ENCODE measurements at places on chromosomes 16 and 17.
A peak's percentile ranks its signal among the peaks of the same experiment; 100 is the strongest.

- DNase-seq: peak; percentile 40
These were observed 5.2 kb upstream of the RAI1 start for GRCh38 chr17:17675925-17676534.

GRCh38 chr16:75550211-75550662, 5.8 kb downstream of the TMEM231 start:
- DNase-seq: peak; percentile 38

DNA sequence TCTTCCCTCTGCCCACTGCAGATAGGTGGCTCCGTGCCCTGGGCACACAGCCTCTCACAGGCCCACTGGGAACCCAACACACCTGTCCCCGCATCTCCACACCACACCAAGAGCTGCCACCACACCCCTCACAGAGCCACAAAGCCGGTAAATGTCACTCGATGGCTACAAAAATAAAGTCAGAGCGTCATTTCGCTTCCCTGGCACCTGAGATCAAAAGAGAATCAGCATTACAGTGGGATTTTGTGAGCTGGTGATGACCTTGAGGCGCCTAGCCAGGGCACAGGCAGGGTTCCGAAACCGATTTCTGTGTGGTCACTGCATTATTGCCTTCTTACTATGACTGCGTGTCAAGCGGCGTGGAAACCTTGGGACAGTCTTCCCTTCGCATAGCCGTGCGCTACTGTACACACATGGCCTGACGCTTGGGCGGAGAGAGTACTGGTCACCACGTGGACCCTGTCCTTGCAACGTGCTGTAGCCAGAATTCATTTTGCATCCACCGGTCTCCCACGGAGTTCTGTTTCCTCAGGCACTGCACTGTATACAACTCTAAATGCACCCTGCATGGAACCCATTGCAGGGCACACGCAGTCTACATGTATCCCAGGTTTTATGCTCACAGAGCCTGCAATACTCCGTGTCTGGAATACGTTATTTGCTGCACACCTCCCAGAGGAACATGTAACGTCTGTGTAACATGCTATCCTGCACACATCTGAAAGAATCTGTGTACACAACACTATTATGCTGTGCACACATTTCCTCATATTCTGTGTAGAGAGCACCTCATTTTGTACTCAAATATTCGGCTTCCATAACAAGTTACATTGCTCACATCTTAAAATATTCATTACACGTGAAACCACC, 5.8 kb upstream of the FOXF1 start:
- no peak for DNase-seq

GRCh38 chr16:74046524-74046923, 250.1 kb upstream of the PSMD7 start:
- no peak for DNase-seq

GRCh38 chr17:77857613-77858012, 100.9 kb upstream of the TNRC6C start:
- DNase-seq: no peak

DNA sequence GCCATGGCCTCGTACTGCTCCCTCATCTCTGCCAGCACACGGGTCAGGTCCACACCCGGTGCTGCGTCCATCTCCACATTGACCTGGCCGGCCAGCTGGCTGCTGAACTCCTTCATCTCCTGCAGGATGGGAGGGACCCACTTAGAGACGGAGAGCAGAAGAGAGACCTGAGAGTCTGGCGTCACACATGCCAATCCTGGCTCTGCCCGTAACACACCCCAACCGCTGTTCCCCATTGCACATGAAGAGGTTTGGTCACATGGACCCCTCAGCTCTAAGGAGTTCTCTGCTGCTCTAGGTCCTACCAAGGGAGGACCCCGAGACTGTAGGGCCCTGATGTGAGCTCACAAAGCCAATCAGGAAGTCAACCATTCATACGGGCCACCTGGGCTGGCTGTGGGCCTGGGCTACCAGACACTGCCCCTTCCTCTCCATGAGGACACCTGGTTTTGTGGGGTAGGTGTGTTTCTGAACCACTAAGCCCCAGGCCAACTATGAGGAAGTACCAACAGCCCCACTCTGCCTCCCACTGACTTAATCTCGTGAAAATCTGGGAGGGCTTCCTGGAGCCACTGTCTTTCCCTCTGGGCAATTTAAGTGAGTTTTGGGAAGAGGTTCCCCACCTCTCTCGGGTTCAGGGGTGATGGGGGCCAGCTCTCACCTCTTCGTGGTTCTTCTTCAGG, 2.4 kb downstream of the KRT15 start:
- no peak for DNase-seq

GRCh38 chr16:27822996-27823395, 240.5 kb downstream of the GSG1L start:
- DNase-seq: no peak

GRCh38 chr17:78415821-78416711, 37.6 kb downstream of the PGS1 start:
- DNase-seq: no peak

DNA sequence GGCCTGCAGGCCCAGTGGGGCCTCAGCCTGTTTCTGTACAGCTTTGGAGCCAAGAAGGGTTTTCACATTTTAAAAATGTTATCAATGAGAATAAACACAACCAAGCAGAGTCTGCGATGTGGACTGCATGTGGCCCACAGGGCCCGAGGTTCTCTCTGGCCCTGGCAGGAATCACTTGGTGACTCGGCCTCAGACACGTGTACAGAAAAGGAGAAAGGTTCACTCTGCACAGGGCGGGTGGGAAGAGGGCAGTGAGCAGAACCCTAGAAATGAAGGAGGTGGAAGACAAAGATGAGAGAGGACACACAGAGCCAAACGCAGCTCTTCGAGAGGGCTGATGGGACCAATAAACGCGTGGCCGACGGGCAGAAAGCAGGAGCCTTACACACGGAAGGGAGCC, 11.6 kb upstream of the ZNF750 start:
- no peak for DNase-seq

DNA sequence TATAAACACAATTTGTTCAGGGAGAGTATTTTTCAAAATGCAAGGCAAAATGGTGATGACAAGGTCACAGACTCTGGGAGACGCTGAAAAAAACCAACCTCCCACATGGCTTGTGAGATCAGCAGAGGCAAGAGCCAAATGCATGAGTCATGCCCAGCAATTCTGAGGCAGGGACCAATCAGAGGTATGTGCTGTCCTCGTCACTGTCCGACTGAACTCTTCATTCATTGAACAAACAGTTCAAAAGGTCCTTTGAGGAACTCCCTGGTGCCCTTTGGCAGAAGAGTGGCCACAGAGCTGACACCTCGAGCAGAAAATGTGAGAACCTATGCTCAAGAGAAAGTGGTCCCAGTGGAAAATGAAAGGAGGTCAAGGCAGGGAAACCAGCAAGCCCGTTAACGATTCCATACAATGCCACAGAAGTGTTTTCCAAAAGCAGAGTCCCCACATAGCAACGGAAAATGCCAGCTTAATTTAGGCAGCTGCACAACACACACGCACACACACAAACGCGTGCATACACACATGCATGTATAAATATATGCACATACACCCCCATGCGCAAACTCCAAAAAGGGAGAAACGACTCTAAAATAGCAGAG, 50.9 kb downstream of the CDH11 start:
- no peak for DNase-seq

DNA sequence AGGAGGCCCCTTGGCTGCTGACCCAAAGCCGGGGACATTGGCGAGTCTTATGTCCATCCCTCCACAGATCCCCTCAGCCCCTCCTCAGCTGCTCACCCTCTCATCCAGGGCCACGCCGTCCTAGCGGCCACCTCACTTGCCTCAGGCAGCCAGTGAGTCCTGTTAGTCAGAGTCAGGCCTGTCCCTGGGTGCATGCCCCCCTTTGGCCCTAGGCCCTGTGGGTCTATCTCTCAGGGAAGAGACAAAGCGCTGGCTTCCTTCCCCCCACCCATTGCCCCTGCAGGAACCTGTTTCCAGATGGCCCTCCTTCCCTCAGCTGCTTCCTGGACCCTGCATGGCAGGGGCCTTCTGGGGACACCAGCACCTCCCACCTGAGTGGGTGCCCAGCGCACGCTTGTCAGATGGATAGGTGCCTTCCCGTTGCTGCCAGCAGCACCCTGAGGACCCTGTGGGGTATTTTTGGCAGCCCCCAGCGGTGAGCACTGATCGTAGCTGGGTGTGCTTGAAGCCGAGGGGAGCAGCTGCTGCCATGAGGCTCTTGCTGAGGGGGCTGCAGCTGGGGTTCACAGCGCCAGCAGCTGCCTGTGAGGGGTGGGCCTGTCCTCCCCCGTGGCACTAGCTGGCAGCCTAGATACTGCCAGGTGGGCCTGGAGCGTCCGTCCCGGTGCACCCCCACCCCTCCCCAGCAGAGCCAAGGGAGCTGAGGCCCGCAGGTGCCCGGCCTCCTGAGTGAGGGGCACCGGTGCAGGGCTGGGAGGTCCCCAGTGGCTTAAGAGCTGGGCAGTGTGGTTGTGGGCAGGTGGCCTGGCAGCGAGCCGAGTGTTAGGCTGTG, 8.4 kb downstream of the DBNDD1 start:
- DNase-seq: no peak

GRCh38 chr16:28090646-28091377, 27.3 kb upstream of the GSG1L start:
- DNase-seq: no peak

GRCh38 chr17:44002141-44002848, 2.1 kb upstream of the NAGS start:
- no peak for DNase-seq

- no peak for DNase-seq
These were observed 78.0 kb downstream of the MYO1D start for GRCh38 chr17:32798938-32799337.

DNA sequence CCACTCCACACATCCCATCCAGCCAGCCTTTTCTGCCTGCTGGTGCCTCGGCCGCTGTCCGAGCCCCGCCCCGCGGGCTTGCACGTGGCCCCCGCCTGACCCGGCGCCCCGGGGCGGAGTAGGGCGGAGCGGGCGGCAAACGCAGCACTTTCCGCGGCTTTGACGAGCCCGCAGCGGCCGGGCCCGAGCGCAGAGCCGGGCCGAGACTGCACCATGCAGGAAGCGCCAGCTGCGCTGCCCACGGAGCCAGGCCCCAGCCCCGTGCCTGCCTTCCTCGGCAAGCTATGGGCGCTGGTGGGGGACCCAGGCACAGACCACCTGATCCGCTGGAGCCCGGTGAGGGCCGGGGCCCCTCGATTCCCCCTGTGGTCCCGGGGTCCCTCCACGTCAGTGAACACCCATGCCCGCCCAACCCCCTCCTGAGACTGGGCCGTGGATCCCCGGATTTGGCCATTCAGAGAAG, at the start of gene HSF4:
Gene HSF4, plus strand, starts transcription at position 147 of the 463 bp plus-strand sequence. Its CDS starts 67 bp downstream, at position 214.
- DNase-seq: no peak

DNA sequence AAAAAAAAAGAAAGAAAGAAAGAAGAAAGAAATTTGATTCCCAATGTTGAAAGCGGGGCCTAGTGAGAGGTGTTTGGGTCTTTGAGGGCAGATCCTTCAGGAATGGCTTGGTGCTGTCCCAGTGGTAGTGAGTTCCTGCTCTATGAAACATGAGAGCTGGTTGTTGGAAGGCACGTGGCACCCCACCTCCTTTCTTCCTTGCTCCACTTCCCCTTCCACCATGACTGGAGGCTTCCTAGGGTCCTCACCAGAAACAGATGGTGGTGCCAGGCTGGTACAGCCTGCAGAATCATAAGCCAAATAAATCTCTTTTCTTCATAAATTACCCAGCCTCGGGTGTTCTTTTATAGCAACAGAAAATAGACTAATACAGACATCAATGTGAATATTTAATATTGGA, 147.3 kb upstream of the KCNJ18 start:
- no peak for DNase-seq

DNA sequence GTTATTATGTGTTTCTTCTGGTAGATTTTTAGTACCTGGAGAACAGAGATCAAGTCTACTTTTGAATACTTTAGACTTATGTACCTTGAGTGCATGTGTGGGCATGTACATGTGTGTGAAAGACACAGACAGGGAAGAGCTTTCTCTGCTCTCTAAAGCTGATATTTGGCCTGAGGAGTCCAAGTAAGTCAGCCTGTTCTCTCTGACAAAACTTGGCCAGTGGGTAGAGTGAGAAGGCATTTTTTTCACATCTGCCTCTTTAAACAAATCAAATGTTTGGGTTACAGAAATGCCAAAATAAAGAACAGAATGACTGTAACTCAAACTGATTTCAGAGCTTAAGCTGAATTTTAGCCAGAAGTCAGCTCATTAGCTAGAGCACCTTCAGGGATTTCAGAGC, 309.7 kb upstream of the DYNLRB2 start:
- DNase-seq: no peak

- DNase-seq: no peak
These were observed 7.8 kb downstream of the ST6GALNAC2 start for GRCh38 chr17:76577876-76578275.

DNA sequence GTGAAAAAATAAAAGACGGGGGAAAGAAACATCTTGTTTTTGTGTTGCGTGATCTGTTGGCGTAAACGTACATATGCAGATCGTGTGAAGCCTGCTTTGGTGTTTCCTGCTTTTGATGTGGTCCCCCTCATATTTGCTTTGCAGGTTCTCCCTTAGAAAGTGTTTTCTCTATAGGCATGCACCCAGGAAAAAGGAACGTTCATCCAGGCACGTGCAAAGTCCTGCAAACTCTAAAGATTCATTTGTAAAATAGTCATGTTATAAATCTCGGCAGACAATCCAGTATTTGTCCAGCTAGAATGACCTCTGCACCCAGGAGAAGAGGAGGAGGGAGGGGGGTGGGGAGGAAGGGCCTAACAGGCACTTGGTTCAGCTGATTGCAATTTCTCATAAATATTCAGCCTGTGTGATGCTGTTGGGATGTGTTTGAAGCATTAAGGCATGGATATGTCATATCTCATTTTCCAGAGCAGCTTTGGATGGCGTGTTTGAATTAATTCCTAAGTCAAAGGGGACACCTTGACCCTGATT, 40.3 kb upstream of the DDX52 start:
- DNase-seq: no peak

DNA sequence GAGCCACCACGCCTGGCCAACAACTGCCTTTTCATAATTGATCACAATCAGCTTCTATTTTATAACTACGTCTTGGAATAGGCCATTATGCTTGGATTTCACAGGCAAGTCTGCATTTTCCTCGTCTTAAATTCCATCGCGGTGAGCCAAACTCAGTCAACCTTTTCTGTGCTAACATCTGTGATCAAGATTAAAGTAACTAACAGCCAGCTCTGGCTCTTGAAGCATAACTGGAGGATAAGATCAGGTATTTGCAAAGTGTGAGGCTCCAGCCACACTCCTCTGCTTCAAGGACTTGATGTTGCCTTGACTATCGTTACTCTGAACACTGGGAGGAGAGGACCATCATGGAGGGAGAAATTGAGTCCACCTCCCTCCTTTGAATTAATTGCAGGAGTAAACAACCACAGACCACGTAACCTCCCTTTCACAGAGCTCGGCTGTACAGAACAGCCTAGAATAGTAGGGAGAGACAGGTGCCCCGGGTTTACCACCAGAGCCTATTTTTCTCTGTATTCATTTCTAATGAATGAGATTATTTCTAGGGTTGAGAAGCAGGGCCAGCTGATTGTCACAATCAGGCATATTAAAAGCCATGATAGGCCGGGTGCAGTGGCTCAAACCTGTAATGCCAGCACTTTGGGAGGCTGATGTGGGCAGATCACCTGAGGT, 143.0 kb downstream of the XYLT1 start:
- no peak for DNase-seq
